Body of pancreas (tissue), 4 donors: ENCODE measurements at places on chromosomes 3 and 15.

- DNase-seq: no peak
Observed at GRCh38 chr3:53486961-53487654, 7.3 kb upstream of the CACNA1D start.

DNA sequence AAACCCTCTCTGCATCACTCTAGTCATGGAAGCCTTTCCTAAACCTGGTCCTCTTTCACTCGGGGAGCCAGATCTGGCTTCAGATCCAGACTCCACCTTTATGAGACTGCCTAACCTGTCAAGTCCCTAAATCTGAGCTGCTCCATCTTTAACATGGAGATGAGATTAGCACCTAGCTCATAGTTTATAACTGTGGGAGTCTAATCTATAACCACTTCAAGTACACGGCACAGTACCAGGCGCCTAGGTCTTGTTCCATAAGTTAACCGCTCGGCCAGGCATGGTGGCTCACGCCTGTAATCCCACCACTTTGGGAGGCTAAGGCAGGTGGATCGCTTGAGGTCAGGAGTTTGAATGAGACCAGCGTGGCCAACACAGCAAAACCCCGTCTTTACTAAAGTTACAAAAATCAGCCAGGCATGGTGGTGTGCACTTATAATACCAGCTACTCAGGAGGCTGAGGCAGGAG, 30.3 kb downstream of the TPM1 start:
- DNase-seq: no peak

- no peak for DNase-seq
Observed at GRCh38 chr15:88701561-88702095, 62.8 kb downstream of the ISG20 start.

DNA sequence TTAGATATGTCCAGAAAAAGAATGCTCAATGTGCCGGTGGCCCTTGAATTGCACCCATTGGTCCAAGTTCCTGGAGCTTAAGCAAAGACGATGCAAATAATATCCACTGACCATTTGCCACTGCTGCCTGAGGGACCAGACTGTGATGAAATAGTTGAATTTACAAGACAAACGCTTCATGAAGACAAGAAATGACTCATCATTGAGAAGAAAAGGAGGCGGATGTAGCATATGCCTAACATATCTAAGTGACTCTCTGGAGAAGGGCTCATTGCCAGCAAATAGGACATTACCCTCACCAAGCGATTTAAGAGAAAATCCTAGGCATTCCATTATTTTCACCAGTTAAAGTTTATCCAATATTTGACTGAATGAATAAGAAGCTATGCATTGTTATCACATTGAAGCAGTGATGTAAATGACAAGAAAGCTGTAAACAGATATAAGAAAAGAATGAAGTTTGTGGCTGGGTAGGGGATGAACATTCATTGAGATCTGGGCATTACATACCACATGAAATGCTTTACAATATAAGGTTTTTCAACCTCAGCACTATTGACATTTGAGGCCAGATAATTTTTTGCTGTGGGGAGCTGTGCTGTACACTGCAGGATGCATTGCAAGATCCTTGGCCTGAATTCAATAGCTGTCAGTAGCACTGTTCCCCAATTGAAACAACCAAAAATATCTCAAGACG, 48.9 kb upstream of the CPNE4 start:
- no peak for DNase-seq

DNA sequence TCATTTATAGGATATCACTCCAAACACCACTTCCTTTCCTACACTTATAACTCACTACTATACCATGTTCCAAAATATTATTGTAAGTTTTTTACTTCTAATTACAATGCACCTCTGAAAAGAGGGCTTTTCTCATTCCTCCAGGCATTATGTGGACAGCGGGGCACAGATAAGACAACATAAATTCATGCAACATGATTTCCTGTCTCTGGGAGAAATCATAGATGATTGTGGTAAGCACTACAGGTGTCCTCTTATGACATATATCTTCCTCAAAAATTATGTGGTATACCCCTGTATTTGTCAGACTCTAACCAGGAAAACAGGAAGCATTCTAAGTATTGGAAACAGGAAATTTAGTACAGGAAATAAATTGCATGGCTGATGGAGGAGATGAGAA, 45.7 kb upstream of the INO80 start:
- DNase-seq: no peak

GRCh38 chr3:194389269-194389668, 9.8 kb downstream of the GP5 start:
- no peak for DNase-seq

- DNase-seq: peak; percentile 82
Observed at GRCh38 chr3:46946856-46947545, 29.5 kb downstream of the CCDC12 start.

- DNase-seq: no peak
Observed at GRCh38 chr15:26298659-26299170, 435.6 kb upstream of the ATP10A start.

DNA sequence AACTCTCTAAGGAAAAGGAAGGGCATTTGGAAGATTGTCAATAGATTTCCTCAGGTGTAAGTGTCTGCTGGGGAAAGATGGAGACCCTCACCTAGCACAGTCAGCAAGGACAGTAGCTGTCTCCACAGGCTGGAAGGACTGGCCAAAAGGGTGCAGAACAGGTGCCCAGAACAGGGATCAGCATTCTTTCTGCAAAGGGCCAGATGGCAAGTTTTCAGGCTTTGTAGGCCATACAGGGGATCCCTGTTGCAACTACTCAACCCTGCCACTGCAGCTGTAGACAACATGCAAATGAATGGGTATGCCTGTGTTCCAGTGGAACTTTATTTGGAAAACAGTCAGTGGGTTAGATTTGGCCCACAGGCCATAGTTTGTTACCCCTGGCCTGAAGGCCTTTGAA, 8.1 kb downstream of the AGBL1 start:
- no peak for DNase-seq

DNA sequence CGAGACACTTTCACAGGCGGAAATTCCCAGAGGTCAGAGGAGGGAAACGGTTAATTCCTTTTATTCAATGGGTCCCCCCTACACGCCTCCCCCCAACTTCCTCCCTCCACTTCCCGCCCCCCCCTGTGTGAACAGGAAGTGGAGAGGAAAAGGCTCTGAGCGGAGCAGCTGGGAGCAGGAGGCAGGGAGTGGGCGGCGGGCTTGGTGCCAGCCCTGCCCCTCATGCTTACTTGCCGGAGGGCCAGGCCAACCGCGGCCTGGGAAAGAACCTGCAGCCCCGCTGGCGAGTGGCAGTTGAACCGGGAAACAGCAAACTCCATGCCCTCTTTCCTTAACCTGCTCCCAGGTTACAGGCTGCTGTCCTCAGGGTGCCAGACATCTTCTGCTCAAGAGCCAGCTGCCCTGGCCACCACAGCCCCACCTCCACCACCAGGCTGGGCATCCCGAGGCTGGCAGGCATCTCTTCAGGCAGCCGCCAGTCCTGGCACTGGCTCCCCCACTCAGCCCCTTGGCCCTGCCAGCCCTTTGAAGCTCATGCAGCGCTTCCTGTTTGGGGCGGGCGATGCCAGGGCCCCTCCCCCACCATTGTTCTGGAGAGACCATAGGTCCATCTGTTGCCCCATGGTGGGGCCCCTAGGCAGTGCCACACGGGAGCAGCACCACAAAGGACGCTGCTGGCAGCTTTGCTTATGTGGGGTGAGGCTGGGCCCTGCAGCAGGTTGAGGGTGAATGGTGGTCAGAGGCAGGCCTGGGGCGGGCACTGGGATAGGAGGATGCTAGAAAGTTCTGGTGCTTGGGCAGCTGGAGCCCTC, 12.9 kb downstream of the VPS18 start:
- DNase-seq: peak; percentile 44

- no peak for DNase-seq
Observed at GRCh38 chr3:42751609-42752008, 21.4 kb downstream of the CCDC13 start.

GRCh38 chr3:62954580-62954979, 79.4 kb upstream of the CADPS start:
- DNase-seq: peak; percentile 12

GRCh38 chr3:7188551-7188950, 327.6 kb downstream of the GRM7 start:
- no peak for DNase-seq

- no peak for DNase-seq
Observed at GRCh38 chr3:46706771-46707582, 5.8 kb downstream of the TMIE start.

- no peak for DNase-seq
Observed at GRCh38 chr15:69841113-69841828, 256.4 kb downstream of the TLE3 start.

GRCh38 chr3:50125541-50126286, 29.4 kb upstream of the SEMA3F start:
- no peak for DNase-seq

GRCh38 chr3:39990532-39990931, 181.1 kb downstream of the MYRIP start:
- peak; percentile 56 for DNase-seq

- DNase-seq: no peak
Observed at GRCh38 chr15:64152507-64153387, 1.2 kb downstream of the SNX22 start.

DNA sequence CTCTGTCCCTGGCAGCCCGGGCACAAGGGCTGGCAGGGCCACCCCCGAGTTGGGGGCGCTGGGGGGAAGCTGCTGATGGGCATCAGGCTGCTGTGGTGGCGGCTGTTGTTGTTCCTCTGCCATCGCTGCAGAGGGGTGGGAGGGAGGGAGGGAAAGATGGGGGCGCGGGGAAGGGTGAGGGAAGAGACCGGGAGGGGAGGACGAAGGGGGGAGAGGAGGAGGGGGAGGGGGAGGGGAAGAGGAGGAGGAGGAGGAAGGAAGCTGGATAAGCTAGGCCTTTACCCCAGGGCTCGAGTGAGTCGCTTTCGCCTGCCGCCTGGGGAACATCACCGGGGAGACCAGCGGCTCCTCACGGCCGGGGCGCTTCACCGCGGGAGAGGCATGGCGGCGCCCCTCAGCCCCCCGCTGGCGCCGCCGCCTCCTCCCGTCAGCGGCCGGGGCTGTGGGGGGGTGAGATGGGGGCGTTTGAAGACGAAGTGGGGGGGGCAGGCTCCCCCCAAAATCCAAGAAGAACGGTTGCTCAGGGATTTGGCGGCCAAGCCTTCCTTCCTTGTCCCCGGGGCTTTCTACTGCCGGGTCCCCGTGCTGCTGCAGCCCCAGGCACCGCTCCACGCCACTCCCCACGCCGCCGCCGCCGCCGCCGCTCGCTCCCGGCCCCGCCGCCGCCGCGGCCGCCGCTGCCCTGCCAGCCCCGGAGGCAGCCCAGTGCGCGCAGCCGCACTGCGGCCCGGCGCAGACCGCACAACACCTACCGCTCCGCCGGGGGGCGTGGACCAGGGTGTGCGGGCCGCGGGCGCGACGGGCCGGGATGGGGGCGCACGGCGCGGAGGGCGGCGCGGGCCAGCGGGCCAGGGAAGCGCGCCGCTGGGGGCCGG, at the start of gene RFX7:
TSS of gene RFX7 (minus strand) at position 717 of the 875 bp plus-strand sequence. CDS start at position 123, 594 bp downstream.
- DNase-seq: peak; percentile 74

GRCh38 chr3:12149029-12149428, 9.7 kb downstream of the TIMP4 start:
- no peak for DNase-seq

DNA sequence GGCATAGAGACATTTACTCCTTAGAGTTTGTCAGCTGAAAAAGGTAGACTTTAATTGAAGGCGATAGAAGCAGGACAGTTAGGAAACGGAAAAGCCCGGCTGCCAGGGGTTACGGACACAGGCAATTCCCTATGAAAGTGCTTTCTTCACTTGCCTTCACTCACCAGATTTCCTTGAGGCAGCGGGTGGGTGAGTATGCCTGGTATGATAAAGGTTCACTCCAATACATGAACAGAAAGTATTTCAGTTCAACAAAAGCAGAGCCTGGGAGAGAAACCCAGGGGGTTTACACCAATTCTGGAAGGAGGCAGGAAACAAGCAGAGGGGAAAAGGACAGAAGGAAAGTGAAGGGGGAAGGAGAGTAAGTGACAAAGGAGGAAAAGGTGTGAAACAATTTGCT, 53.9 kb downstream of the QTRT2 start:
- no peak for DNase-seq

- DNase-seq: no peak
Observed at GRCh38 chr3:5007873-5008272, 28.6 kb downstream of the BHLHE40 start.

GRCh38 chr3:165434516-165434915, 238.3 kb upstream of the SLITRK3 start:
- DNase-seq: no peak

DNA sequence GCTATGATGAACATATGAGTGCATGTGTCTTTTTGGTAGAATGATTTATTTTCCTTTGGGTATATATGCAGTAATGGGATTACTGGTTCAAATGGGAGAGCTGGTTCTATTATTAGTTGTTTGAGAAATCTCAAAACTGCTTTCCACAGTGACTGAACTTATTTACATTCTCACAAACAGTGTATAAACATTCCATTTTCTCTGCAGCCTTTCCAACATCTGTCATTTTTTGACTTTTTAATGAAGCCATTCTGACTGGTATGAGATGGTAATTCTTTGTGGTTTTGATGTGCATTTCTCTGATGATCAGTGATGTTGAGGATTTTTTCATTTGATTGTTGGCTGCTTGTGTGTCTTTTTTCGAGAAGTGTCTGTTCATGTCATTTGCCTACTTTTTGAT, 1124.2 kb downstream of the NAALADL2 start:
- DNase-seq: no peak

DNA sequence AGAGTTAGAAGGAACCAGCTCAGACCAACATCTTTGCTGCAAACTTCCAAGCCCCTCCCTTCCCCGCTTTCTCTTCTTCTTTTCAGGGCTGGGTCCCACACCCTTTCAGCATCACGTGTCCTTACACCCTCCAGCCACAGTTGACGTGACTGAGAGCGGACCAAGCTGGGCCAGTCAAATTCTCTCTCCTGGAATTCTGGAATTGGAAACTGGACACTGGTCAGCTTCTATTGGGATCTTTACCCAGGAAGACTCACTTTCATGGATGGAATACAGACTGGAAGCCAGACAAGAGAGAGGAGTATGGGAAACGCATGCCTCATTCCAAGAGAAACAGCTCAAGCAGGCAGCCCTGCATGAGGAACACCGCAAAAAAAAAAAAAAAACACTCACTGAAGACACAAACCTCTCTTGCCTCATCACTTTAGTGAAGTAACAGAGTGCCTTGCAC, 12.4 kb upstream of the TPM1 start:
- no peak for DNase-seq

GRCh38 chr3:24155276-24155675, 210.2 kb downstream of the NR1D2 start:
- DNase-seq: no peak

DNA sequence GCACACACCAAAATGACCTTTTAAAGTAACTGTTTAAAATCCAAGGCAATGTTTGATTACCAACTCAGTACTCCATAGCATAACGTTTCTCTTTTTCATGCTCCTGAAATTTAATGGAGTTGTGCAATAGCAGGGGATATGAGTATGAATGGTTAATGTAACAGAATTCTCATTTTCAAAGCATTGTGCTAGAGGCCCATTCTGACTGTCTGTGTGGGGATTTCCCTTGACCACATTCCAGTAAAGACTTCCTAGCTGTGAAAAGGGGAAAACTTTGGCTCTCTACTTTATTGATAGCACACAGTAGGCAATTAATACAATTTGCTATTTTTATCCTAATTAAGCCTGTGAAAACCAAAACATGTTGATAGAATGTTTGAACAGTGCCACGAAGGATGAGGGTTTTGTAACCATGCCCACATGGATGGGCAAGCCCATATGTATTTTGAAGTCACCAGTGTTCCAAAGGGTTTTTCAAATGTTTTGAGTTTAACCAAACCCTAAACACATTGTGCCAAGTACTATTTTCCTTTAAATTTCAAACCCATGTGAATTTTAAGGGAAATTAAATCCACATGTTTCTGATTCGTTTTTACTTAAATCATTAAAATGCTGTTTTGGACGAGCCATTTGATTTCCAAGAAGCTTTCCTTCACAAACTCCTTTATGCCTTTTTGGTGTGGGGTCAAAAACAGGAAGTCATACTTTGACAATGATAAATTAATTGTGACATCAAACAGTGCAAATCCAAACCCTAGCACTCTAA, 261.2 kb downstream of the SHOX2 start:
- DNase-seq: no peak
